ENCODE measurements at places on chromosomes 6 and 20. TPM values are rescaled to one million over a fixed set of nuclear protein-coding genes. Genes with fewer than 3 reads are reported as not detected.

SLC26A8 gene
- total RNA-seq: not detected

NRN1 gene
- 0.86 TPM for total RNA-seq

CAGE1 gene
- total RNA-seq: not detected

NKX2-2 gene
- not detected for total RNA-seq

PACSIN1 gene
- 0.11 TPM for total RNA-seq

SLC22A16 gene
- total RNA-seq: 0.18 TPM

CTCFL gene
- not detected for total RNA-seq

Data from T-helper 2 cell treated with Interferon-gamma antibody and Interleukin-4, amounts not matched to agents 100 ng/mL and 5 ng/mL, for 36 hours (primary cell).